ENCODE measurements at places on chromosomes 2 and 18. TPM values are rescaled to one million over a fixed set of nuclear protein-coding genes. Genes with fewer than 3 reads are reported as not detected.

Gene VSNL1
- total RNA-seq, result 0.32 TPM

DNA sequence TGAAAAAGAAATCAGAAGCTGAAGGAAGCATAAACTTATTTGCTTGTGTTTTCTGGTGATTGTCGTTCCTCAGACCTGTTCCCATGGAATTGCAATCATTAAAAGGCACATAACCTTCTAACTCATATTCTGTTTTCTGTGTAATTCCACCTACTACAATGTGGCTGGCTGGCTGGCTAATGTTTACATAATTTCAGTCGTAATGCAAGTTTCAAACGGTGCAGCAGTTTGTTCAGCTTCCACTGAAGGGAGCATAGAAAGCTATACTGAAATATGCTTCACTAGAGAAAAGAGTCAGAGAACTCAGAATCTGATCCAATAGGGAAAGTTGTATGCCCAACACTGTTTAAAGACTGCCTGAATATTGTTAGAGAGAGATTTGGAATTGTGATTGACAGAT lies 27.1 kb upstream of the SCN7A start:
- DNase-seq, result no peak

GRCh38 chr2:74199871-74200305 lies 1.5 kb downstream of the MTHFD2 start:
- peak; percentile 46 for DNase-seq

- peak; percentile 94 for DNase-seq
Observed at GRCh38 chr2:216596236-216596979, 36.8 kb upstream of the IGFBP2 start.

- peak; percentile 70 for DNase-seq
Observed at GRCh38 chr18:56575819-56576663, 62.4 kb downstream of the TXNL1 start.

DNA sequence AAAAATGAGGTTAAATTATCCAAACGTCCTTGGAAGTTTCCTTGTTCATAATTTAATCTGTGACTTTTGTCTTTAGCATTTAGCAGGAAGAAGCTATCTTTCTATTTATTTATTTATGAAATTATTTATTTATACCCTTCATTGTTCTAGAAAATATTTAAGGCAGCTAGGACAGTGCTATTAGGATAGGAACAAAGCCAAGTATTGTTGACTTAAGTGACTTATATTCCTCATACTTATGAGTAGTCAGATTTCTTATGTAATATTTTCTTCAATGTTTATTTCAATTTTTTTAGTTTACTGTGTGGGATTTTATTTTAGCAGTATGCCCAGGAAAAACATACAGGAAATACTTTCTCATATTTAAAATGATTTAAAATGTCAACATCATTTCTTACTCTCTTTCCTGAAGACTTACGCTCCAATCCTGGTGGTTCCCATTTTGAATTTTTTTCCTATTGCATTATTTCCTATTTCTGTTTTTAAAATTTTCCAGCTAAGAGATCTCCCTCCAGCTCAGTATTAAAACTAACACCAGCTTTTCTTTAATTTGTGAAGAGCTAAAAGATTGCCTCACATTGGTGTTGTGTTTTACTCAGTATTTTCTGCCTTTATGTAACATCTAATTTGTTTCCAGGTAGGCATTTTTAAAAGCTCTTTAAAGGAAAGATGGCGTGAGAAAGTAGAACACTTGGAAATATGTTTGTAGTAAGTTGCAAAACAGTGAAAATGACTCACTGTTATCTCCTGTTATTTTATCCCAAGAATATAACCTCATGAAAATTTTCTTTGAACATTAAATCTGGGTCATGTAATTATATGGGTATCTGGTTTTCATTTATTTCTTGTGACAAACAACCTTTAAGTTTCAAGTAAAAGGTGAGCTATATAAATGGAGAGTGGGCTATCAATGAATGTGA lies 32.2 kb downstream of the MAPRE2 start:
- peak; percentile 75 for DNase-seq

DNA sequence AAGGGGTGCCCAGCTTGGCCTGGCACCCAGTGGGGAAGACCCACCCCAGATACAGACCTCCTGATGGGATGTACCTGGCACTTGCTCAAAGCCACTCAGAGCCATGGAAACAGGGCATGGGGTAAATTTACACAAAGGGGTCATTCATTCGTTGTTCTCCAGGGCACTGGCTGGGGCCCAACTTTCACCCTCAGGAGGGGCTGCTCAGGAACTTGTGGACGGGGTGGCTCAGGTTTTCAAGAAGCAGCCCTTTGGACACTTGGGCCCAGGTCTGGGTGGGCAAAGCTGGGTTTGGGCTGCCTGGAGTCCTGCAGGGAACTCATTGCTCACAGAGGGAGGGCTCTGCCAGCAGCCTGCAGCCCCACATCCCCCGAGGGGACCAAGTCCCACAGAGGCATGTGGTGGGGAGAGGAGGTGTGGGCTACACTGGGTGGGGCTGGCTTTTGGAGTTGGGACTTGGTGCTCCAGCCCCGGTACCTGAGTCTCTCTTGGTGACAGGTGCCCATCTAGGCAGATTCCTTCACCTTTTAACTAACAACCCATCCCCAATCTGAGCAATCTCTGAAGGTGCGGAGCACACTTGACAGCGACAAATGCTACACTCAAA lies 172.3 kb downstream of the CELF4 start:
- DNase-seq, result no peak

Data from fibroblast of villous mesenchyme (primary cell).